Endodermal cell (in vitro differentiated cells): ENCODE measurements at places on chromosomes 4 and X.

DNA sequence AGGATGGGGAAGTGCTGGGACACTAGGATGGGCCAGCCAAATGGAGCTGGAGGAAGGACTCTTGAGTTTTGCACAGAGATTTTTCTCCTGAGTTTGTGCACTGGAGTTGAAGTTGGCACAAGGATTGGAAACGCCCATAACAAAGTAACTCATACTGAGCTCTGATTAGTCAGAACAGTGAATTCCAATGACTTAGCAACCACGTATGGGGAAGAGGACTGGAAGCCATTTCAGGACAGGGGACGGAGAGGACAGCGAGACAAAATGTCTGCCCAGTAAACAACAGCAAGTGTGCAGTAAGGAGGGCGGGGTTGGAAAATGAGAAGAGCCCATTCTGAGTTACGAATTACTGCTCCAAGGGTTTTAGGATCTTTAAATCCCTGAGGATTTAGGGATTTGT is 5.9 kb downstream of the RIPPLY1 start:
- no peak for DNase-seq

DNA sequence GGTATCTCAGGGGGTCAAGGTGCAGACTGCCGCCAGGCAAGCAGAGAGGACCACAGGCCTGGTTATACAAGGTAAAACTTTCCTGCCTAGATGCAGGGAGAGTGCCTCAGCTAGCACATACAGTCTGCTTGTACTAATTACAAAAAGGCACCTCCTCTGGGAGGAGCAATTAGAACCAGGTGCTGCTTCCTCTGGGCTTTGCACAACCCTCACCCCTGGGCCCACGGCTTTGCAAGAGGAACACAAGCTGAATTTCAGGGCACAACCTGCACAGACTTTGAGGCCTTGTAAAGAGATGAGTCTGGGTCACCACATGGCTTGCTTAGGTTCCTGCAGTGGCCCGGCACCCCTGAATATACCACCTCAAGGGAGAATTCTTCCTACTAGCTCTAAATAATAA is 9.2 kb upstream of the CITED1 start:
- DNase-seq: no peak

GRCh38 chr4:120821029-120821428 is 101.5 kb downstream of the PRDM5 start:
- no peak for DNase-seq

GRCh38 chr4:1868293-1868692 is 2.9 kb upstream of the NSD2 start:
- DNase-seq: no peak

- no peak for DNase-seq
Measured at GRCh38 chr4:150950657-150951288, 64.3 kb downstream of the LRBA start.

DNA sequence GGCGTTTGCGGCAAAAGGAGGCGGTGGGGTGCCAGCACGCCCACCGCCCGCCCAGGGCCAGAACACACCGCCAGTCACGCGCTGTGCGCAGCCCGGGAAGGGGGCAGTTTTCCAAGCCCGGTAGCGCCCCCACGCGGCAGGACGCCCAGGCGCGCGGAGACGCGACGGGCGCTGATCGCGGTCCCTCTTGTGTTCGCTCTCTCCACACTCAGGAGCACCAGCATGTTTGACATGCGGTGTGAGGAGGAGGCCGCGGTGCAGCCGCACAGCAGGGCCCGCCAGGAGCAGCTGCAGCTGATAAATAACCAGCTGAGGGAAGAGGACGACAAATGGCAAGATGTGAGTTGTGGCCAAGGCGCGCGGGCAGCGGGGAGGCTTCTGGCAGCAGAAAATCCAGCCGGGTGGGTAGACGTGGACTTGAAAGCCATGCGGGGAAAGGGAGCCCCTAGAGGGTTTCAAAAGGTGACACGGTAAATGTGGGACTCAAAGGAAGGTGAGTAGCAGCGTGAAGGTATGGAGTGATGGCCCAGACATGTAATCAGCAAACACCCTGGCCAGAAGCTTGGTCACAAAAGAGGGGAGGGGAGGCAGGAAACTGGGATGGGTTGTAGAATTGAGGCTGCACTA is 104.1 kb downstream of the PHOX2B start:
- DNase-seq: peak; percentile 98

DNA sequence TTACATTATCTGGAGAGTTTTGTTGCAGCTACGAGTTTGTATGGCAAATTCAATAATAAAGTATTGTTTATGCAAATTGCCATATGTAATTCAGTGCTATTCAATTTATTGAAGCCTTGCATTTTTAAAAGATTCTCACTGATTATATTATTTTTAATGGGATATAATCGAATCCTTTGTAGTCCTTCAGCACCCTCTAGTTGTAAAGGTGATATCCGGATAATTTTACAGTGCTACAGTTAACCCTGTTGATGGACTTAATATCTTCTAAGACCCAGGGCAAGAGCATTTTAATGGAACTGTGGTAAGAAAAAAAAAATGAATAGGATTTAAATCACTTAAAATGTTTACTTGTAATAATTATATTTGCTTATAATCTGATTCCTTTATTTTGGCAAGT is 48.5 kb upstream of the GRIA2 start:
- DNase-seq: no peak

DNA sequence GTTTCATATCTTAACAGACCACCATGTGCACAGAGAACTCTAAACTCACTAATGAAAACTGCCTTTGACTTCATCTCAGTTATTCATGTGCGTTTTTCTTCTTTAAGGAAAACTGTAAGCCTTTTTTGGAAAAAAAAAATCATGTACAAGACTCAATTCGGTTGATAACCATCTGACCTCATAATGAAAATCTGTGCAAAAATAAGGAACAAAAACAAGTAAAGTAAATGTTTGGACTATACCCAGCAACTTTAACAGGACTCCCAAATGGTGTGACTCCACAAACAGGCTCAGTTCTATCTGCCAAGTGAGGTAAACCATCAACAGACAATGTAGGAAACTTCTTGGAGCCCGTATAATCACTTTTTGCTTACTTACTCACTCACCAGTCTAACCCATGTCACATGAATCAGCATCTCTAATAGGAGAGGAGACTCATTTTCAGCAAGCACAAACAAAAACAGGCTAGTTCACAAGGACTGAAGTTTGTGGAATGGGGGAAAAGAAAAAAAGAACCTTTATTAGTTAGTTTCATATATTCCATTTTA is 9.3 kb downstream of the APOO start:
- DNase-seq: no peak

DNA sequence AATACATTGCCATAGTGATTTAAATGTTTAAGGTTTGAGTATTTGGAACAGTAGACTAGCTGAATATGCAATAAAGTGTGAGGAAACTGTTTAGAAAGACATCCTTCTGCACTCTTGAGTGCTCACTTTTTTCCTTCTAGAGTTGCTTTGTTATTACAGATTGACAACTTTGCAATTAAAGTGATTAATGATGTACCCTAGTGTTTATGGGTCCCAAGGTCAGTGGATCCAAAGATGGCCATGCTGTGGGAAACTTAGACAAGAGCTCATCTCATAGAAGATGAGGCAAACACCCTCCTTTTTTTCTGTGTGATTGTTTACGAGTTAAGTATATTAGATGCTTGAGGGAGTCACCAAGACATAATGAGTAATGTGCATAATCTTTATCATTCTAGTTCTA is 118.8 kb downstream of the PDLIM5 start:
- no peak for DNase-seq

DNA sequence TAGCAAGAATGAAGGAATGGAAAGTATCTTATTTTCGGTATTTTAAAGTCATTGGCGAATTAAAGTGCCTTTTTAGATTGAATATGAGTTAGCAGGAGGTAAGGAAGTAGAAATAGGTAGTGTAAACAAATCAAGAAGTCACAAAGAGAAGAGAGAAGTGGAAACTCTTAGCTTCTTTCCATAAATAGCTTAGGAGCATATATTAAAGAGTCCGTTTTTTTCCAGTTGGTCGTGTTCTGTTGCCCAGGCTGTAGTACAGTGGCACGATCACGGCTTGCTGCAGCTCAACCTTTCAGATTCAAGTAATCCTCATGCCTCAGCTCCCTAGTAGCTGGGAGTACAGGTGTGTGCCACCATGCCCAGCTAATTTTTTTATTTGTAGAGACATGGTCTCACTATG is 56.4 kb downstream of the UBE2K start:
- DNase-seq: no peak
